ENCODE measurements at places on chromosomes 2 and 18. TPM values are rescaled to one million over a fixed set of nuclear protein-coding genes. Genes with fewer than 3 reads are reported as not detected.
A peak's percentile ranks its signal among the peaks of the same experiment; 100 is the strongest.

The KCNS3 gene
- total RNA-seq, result not detected

The EVX2 gene
- total RNA-seq, result not detected

The REG1B gene
- not detected for total RNA-seq

The LOXHD1 gene
- 0.07 TPM for total RNA-seq

The ACMSD gene
- not detected for total RNA-seq

The RAD51AP2 gene
- total RNA-seq, result not detected

The ABCG5 gene
- total RNA-seq, result not detected

The REG3G gene
- total RNA-seq, result not detected

The PUS10 gene
- 11.9 TPM for total RNA-seq

DNA sequence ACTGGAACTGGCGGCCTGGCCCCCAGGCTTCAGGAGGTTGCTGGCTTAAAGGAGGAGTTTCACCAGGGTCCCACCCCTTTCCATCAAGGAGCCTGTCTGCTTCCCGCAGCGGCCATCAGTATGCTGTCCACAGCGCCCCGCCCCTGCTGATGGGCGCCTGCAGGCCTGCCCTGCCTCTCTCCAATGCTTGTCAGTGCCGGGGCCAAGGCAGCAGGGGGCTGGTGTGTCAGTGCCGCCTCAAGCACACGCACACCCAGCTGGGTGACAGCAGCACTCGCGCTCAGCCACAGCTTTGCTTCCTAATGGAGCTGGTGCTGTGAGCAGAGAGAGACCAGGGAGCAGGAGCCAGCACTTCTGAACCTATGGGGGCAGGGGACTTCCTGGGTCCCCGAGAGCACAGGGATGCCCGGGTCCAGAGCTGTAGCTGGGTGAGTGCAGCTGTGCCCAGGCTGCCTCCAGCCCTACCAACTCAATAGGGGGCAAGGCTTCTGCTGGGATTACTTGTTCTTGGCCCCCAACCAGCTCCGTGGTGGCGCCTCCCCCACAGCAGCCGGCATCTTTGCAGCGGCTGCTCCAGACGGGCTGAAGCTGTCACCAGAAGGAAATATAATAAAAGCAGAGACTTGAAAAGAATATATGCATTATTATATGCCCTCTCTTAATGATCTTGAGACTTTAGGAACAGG is 377.2 kb upstream of the LRATD1 start:
- no peak for DNase-seq

- DNase-seq, result no peak
These were observed 162.5 kb upstream of the SETBP1 start for GRCh38 chr18:44518091-44518615.

- no peak for DNase-seq
These were observed 211.4 kb upstream of the LRRTM1 start for GRCh38 chr2:80515964-80516363.

GRCh38 chr2:10930721-10931516 is 19.2 kb downstream of the KCNF1 start:
- DNase-seq, result no peak

DNA sequence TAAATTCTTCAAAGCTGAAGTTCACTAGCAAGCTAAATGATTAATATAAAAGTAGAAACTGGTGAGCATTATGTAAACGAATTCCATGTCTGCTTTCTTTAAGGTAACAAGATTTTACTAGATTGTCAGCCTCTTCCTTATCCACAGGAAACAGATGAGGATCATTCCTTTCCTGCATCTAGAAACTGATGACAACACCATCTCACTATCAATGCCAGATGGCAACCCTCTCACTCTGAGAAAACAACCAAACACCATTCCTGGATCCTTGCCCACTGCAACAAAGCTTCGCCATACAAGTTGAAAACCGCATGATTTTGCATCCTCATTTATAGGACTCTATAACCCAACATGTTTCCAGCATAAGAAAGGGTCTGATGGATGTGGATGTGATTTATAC is 122.9 kb downstream of the ZNF521 start:
- no peak for DNase-seq

DNA sequence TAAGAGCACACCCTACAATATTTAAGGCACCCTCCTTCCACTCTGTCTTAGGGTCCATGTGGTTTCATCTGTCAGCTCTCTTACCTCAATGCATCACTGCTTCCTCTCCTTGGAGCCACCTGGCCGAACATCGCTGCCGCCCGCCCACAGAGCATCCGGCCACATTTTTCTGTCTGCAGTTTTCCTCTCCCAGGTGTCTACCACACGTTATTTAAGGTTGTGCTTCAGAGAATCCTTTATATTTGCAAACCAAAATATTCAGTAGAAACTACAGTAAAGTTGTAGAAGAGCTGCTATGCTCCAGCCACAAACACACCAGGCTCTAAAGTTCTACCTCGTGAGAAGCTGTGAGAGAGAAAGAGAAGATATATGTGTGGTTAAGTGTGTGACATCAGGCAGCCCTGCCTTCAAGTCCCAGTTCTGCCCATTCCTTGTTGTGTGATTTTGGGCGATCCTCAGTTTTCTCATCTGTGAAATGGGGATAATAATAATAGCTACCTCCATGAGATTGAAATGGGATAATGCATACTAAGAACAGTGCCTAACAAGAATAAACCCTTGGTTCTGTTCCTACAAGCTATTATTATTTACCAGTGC is 4.9 kb upstream of the STK17B start:
- DNase-seq, result peak; percentile 84

DNA sequence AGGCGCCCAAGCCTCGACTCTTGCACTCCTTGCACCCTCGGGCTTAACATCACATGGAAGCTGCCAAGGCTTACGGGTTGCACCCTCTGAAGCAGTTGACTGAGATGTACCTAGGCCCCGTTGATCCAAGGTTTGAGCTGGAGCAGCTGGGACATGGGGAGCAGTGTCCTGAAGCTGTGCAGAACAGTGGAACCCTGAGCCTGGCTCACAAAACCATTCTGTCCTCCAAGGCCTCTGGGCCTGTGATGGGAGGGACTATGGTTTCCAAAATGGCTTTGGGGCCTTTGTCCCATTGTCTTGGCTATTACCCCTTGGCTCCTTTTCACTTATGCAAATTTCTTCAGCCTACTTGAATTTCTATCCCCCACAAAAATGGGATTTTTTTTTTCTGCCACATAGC is 454.0 kb downstream of the PIK3C3 start:
- no peak for DNase-seq

- DNase-seq, result no peak
These were observed 60.1 kb downstream of the CWC22 start for GRCh38 chr2:179946810-179947615.

DNA sequence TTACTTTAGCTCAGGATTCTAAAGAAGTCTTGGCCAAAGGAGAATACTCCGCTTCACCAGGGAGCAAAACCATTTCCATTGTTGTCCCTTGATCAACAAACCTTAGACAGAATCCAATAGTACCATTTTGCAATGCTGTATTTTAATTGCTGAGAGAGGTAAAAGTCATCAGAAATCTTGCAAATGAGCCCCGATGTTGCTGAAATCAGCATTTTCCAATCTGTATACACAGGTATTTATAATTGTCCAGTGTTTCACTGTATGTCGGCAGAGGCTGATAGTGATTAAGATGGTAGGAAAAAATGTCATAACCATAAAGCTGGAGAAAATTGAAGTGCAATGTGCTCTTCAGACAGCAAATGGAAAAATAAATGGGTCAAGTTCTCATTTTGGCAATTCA is 170.0 kb upstream of the ARL4C start:
- DNase-seq, result no peak

DNA sequence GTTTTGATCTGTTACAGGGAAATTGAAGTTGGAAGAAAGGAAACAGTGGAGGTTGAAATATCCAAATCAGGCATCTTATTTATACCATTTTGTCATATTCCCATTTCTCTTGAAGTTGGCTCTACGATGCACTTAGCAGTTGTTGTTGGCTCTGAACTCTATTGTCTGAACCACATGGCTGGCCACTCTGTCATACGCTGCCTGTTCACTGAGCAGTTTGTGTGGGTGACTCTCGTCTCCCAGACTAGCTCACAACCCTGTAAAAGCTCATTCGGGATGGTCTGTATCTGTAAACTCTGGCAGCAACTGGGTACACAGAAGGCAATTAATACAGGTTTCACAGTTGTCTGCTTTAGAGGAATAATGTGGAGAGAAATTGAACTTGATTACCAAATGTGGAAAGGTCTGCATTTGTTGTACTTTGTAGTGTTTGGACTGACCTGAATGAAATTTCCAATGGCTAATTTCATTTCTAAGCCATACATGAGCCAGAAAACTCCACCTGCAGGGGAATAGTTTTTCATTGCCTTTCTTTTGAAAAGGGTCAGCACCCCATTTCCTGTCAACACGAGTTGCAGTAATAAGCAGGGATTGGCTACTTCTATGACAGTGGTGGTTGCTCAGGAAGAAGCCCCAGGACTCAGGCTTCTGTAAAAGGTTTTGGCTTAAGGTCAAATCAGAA is 378.2 kb downstream of the OSR1 start:
- DNase-seq, result no peak

GRCh38 chr18:12656938-12657683 is 796 bp downstream of the SPIRE1 start:
- peak; percentile 46 for DNase-seq

DNA sequence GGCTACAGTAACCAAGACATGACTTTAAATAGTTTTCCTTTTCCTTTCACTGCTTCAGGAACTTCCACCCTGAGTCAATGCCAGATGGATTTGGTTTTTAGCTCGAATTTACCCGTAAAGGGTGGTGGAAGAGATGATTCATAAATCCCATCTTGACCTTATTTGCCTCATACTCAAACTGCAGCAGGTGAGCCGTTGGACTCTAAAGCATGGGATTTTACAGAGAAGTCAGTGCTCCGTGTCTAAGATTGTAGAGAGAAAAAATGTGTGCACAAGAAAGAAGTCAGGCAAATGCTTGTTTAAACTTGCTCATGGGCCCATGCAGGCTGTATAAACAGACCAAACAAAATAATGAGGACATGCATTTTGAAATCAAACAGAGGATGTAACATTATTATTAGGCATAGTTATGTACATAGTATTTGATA is 369.7 kb upstream of the TRIB2 start:
- DNase-seq, result no peak

DNA sequence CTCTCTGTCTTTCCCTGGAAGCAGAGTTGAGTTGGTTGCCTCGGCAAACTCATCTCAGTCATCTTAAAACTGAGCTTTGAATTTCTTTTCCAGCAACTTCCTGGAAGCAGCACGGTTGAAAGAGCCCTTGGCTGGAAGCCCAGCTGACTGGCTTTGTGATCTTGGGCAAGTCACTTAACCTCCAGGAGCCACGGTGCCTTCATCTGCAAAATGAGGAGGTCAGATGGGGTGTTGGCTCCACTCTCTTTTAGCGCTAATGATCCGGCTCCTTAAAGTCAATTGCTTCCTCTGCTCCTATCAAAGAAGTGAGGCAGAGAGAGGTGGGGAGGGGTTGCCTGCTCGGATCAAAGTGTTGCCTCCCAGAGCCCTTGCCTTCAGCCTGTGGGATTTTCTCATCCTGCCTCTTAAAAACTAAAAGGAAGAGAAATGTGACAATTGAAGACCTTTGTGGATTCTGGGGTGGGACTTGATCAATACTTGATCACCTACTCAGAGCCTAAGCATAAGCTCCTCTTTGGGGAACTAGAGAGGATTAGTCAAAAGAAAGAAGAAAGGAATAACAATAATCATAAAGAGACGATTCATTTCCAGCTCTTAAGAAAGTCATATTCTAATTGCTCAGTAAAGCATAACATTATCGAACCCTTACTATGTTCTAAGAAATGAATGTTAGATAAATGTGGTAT is 86.6 kb downstream of the MYCN start:
- no peak for DNase-seq

- no peak for DNase-seq
These were observed 76.7 kb upstream of the TWIST2 start for GRCh38 chr2:238771218-238771617.

GRCh38 chr2:200300638-200301314 is 5.7 kb upstream of the SPATS2L start:
- DNase-seq, result no peak

GRCh38 chr2:117470311-117471095 is 344.0 kb upstream of the DDX18 start:
- peak; percentile 47 for DNase-seq

GRCh38 chr2:45942237-45942738 is 290.8 kb downstream of the PRKCE start:
- DNase-seq, result no peak

DNA sequence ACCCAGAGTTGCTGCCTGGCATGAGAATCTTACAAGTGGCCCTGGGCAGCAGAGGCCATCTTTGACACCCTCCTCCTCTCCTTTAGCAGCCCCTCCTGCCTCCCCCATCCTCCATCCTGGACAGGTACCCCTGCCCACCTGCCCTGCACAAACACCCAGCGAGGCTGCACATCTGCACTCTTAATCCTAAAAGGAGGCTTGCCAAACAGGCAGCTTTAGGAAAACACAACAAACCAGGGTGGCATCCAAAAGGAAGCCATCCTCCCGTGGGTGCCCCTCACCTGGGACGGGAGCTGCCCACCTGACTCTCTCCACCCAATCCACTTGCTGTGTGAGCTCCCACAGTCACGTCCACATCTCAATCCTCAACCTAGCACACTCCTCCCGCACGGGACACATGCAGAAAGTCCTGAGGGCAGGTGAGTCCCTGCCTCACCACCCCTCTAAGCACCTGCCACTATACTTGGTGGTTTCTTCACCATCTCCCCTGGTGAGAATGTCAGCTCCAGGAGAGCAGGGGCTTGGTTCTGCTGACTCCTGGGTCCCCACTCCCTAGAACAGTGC is 5.8 kb downstream of the BIN1 start:
- DNase-seq, result no peak

DNA sequence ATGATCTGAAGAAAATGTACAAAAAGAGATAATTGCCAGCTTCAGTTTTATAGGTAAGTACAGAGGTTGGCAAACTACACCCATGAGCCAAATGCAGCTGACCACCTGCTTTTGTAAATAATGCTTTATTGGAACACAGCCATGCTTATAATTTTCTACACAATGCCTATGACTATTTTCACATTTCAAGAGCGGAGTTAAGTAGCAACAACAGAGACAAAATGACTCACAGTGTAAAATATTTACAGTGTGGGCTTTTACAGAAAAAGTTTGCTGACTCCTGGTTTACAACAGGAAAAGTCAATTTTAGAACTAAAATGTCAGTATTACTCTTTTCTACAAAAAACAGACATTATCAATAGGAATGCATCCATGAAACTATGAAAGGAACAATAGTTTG is 26.0 kb downstream of the CWC22 start:
- DNase-seq, result no peak

GRCh38 chr2:30216157-30216556 is 15.2 kb upstream of the LBH start:
- DNase-seq, result no peak

DNA sequence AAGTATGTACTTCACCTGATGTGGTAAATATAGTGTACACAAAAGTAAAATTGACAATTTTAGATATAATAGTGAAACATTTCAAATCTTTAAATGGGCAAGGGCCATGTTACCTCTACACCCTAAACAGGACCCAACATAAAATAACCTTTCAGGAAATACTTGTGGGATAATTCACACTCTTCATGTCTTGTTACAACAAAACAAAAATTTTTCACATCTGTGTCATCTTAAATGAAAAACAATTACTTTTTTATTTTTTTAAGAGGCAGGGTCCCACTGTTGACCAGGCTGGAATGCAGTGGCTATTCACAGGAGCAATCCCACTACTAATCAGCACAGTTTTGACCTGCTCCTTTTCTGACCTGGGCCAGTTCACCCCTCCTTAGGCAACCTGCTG is 42.1 kb downstream of the SRBD1 start:
- DNase-seq, result no peak

- no peak for DNase-seq
These were observed 111.3 kb upstream of the SIX2 start for GRCh38 chr2:45120546-45120945.

Measured in activated T-cell treated with anti-CD3 and anti-CD28 coated beads, Interleukin-2, amount 50 U/mL, for 72 hours (primary cell).